HT1080 (cell line): ENCODE measurements at places on chromosomes 13 and 19. TPM values are rescaled to one million over a fixed set of nuclear protein-coding genes. Genes with fewer than 3 reads are reported as not detected.

ZNF878 gene
- total RNA-seq = not detected in 2 replicates

DNA sequence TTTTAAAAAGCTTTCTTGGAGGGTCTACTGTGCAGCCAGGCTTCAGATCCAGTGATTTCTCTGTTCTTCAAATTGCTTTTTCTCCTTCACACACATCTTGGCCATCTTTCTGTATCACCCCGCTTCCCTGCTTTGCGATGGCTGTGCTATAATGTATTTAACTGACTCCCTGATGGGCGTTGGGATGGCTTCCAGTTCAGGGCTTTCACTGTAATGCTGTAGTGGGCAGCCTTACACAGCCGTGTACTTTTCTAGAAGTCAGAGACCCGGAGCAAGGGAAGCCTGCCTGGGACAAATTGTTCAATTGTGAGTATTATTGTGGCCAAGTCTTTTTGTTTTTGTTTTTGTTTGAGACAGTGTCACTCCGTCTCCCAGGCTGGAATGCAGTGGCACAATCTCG is 19.4 kb upstream of the PAK4 start:
- no peak for DNase-seq

DNA sequence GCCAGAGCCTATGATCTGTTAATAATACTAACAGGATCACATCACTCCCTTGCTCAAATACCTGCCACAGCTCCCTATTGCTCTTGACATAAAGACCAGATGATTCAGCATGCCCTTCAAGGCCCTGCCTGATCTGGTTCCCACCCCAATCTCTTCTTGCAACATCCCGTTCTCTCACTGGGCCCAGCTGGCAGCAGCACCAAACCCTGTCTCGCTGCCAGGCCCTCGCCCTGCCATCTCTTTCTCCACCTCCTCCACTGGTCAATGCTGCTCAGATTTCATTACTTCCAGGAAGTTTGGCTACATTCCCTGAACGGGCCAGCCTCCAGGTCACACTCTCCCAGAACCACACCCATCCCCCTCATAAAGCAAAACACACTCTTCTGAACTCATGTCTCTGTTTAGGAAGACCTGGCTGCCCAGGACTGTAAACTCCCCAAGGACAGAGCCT is 8.6 kb upstream of the BCAT2 start:
- peak; percentile 81 for DNase-seq

- no peak for DNase-seq
These were observed 17.0 kb downstream of the EFNA2 start for GRCh38 chr19:1302533-1303239.

TICAM1 gene
- total RNA-seq = 1.5 and 2.8 TPM in 2 replicates

DNAJC15 gene
- 27.5 and 36.1 TPM in 2 replicates for total RNA-seq

DNA sequence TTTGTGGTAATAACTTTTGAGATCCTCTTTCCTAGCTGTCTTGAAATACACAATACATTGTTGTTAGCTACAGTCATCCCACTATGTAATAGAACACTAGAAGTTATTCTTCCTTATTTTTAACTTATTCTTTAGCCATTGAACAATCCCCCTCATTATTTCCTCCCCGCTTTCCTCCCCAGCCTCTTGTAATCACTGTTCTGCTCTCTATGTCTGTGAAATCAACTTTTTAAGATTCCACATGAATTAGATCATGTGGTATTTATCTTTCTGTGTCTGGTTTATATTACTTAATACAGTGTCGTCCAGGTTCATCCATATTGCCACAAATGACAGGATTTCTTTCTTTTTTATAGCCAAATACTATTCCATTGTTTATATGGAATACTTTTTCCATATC is 72.9 kb downstream of the SLC10A2 start:
- no peak for DNase-seq

CYP4F12 gene
- not detected in 2 replicates for total RNA-seq

PLK5 gene
- not detected in 2 replicates for total RNA-seq

- DNase-seq = no peak
These were observed 199.5 kb downstream of the ATP8A2 start for GRCh38 chr13:25571237-25571636.

DNA sequence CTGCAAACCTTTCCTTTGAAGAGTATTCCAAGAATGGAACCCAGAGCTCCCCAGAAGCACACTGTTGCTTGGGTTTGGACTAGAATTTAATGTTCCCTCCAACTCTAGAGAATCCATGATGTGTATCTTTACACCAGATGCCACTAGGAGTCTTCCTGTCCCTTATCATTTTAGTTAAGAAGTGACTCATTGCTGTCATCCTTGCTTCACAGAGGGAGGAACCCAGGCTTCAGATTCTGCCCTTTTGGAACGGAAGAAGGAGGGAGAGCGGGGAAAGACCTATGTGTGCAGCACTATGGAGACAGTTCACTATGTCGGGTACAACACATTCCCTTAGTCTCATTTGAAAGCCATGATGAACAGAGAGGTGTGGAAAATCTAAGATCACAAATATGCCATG is 2.1 kb upstream of the ATP12A start:
- no peak for DNase-seq

CD177 gene
- total RNA-seq = not detected in 2 replicates

GRCh38 chr19:46428239-46429135 is at the start of gene PNMA8C:
Gene PNMA8C, minus strand, starts transcription at chr19:46428936. Its CDS starts 577 bp downstream, at chr19:46428359.
- peak; percentile 7 for DNase-seq

DNA sequence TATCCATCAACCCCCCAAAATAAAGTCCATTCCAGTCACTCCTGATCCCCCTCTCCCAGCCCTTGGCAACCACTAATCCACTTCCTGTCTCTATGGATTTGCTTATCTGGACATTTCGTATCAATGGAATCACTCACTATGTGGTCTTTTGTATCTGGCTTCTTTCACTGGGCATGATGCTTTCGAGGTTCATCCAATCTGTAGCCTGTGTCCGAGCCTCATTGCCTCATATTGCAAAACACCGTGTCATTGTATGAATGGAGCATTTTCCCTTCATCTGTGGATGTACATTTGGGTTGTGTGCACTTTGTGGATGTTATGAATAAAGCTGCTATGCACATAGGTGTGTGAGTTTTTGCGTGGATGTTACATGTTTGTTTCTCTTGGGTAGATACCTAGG is 1.4 kb upstream of the FZR1 start:
- DNase-seq = no peak

- no peak for DNase-seq
These were observed 9.2 kb upstream of the FCGBP start for GRCh38 chr19:39943586-39943985.

GRCh38 chr13:111344471-111345191 is 24.2 kb downstream of the TEX29 start:
- DNase-seq = peak; percentile 25

GRIK5 gene
- not detected in 2 replicates for total RNA-seq

DNA sequence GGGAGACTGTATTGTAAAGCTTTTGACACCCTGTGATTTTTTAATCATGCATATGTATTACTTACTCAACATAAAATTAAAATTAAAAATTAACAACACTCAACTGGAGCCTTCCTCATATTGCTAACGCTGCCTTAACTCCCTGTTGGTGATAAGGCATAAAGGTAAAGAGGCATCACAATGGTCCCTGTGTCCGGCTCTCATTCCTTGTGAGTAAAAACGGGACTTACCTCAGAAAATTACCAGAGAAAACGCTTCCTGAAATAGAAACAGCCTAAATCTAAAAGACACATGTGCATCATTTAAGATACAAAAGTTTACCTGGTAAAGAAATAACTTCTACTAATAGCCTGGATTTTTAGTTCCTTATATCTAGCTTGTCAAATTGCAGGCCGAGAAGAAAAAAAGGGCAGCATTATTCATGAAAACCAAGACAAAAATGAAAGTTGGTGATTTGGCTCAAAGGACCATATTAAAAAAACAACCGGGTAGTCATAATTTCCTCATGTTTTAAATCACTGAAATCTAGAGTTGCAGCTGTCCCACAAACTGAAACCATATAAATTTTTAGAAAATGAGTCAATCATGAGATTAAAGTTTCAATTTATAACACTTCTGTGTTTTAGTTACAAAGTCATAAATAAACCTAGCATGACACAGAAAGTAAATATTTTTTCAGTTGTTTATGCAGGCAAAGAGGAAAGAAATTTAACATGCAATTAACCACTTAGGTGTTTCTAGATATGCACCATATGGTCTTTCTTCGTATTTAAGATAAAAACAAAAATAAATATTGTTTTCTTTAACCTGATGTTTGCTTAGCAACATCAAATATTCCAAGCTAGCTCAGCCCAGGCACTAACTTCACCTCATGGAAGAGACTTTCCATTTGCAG is 94.7 kb downstream of the MIPEP start:
- peak; percentile 48 for DNase-seq

C19orf67 gene
- 0.23 TPM in 1 of 2 replicates, not detected in the other for total RNA-seq

DNA sequence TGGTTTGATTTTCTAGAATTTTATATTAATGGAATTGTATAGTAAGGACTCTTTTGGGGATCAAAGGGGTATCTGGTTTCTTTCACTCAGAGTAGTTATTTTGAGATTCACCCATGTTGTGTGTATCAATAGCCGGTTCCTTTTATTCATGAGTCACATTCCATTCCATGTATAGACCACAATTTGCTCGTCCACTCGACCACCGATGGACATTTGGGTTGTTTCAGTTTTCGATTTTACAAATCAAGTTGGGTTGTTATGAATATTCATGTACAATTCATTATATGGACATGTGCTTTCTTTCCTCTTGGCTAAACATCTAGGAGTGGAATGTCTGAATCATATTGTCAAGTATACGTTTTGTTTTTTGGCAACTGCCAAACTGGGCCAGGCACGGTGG is 9.6 kb upstream of the EMP3 start:
- no peak for DNase-seq

DNA sequence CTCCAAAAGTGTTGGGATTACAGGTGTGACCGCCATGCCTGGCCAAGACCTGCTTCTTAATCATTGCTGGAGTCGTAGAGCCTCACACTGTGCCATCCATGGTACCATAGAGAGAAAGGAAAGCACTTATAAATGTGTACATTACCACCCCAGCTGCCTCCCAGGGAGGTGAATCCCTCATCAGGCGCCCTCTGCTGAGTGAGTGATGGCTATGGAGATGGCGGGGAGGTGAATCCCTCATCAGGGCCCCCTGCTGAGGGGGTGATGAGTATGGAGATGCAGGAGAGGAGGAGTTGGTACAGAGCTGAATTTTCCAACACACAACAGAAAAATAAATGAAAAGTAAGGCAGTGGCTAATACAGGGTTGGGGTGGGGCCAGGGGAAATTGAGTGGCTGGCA is 263.4 kb downstream of the UQCRFS1 start:
- DNase-seq = no peak

DNA sequence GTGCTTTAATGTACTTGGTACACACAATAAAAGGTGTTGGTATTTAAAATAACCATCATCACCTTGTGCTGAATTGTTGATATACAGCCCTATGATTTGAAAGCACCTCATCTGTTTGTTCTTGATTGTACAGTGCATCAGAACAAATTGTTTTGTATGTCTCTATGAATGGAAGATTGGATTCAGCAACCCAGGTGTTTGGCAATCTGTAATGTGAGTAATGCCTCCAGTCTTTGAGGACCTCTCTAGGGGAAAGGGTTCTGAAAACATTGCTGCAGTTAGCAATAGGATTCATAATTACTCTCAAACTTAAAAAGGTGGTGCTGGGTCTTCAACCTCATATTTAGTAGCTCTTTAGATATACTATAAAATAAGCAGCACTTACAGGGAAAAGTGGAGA is 341.8 kb downstream of the OXGR1 start:
- no peak for DNase-seq

FFAR1 gene
- 0.06 TPM in 1 of 2 replicates, not detected in the other for total RNA-seq

GRCh38 chr13:37395544-37395943 is 203.0 kb downstream of the POSTN start:
- no peak for DNase-seq

DNA sequence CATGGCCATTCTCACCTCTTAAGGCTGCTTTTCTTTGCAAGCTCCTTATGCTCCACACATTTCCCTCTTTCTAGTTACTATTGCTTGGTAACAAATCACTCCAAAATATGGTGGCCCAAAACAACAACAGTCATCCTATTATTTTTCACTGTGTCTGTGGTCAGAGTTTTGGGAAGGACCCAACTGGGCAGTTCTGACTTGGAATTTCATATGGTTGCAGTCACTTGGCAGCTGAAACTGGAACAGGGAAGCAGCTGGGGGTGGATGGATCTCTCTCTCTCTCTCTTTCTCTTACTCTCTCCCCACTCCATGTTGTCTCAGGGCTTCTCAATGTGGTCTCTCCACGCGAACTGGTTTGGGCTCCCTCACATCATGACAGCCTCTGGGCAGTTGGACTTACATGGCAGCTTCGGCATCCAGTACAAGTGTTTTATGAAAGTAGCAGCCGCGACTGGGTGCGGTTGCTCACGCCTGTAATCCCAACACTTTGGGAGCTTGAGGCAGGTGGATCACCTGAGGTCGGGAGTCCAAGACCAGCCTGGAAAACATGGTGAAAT is 39.6 kb downstream of the NUMBL start:
- DNase-seq = no peak

DNA sequence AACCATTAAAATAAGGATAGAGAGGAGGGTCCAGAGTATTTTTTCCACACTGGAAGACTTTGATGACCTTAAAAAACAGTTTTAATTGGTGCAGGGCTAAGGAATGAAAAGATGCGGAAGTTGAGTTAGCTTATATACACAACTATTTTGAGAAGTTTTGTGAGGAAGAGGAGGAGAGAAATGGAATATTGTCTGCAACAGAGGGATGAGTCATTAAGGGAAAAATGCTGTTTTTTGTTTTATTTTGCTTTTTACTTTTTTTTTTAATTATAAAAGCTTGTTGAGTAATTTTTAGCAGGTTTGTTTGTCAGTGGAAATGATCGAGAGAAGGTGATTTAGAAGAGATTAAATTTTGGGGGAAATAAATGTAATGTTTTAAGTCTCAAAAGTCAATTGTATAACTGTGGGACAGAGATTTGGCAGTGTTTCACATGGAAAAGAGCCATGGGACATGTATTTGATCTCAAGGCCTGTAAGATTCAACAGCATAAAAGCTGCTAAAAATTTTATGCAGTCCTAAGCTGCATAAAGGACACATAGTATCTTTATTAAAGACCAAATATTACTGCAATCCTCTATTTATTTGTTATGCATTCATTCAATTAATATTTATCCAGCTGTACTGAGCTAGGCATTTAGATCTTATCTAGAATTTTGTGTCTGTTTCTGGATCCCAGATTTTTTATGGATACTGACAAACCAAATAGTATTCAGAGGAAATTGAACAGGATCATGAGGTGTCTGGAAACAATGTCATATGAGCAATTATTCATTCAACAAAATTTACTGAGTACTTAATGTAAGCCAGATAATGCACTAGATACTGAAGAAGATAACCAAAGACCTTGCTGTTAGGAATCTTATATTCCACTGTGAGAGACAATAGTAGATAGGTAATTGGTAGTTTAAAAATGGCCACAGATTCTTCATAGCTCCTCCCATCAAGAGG is 72.7 kb downstream of the DNAJC15 start:
- no peak for DNase-seq

DNA sequence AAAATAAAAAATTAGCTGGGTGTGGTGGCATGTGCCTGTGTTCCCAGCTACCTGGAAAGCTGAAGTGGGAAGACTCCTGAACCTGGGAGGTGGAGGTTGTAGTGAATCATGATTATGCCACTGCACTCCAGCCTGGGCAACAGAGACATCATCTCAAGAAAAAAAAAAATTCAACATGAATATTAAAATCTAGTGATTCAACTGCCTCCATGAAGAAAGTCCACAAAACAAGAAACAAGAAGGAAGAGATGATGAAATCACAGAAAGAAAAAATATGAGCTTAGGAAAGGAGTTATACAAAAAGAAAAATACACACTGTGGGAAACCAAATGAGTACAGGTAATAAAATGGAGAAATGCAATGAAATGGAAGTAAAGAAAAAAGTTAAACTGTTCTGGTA is 99.6 kb upstream of the SIAH3 start:
- DNase-seq = no peak

GRCh38 chr13:80957019-80957655 is 616.2 kb upstream of the SPRY2 start:
- DNase-seq = no peak

GRCh38 chr13:77697217-77698103 is at the start of gene SLAIN1:
Gene SLAIN1, plus strand, starts transcription at chr13:77697687. Its CDS starts 227 bp downstream, at chr13:77697914.
- DNase-seq = no peak
